ENCODE measurements at places on chromosomes 6 and 20.

DNA sequence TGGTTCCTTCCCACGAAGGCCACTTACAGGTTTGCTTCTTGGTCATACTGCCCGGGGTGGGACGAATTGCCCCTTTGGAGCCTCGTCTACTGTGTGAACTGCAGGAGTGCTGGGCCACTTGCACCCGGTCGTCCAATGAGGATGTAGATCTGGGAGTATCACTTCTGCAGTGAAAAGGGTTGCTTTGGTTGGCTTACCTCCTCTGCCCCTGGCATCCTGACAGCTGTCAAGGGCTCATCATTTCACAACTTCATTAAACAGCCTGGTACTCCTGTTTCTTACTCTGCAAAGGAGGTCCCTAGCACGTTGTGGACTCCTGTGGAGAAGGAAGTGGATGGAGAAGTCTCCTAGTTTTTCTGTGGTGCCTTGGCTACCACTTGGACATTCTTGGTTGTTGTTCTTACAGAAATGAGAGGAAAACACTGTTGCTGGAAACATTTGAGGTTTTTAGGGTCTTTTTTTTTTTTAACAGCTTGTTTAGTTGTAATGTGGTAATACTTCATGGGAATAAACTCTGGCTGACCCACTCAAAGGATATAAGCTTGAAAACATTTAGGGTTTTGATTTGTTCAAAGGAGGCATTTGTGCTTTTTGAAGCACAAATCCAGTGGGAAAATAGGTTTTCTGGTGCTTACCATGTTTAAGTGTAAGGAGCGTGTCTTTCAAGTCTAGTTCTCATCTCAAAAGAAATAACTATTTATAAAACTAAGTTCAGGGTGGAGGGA lies 60.7 kb downstream of the AKAP12 start:
- DNase-seq, result no peak

DNA sequence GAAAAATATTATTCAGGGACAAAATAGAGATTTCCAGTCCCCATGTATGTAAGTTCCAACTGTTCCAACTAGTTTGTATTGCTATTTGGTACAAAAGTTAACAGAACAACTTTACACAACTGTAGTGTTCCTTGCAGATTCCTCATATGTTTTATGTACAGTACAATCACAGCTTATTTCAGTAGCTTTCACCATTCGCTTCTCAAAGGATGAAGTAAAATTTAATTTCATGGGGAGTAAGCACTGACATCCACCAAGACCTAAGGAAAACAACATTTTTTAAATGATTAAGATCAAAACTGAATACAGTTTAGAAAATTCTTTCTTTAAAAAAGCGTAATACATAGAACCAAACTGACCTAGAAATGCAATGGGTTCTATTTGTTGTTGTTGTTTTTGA lies 24.6 kb downstream of the ZNF217 start:
- DNase-seq, result no peak

DNA sequence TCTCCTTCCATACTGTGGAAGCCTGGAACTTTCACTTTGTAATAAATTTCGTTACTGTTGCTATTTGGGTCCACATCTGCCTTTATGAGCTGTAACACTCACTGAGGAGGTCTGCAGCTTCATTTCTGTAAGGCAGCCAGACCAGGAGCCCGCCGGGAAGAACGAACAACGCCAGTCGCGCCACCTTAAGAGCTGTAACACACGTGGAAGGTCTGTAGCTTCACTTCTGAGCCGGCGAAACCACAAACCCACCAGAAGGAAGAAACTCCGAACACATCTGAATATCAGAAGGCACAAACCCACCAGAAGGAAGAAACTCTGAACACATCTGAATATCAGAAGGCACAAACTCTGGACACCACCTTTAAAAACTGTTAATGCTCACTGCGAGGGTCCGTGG lies 589.9 kb upstream of the SLC35B3 start:
- DNase-seq, result no peak

DNA sequence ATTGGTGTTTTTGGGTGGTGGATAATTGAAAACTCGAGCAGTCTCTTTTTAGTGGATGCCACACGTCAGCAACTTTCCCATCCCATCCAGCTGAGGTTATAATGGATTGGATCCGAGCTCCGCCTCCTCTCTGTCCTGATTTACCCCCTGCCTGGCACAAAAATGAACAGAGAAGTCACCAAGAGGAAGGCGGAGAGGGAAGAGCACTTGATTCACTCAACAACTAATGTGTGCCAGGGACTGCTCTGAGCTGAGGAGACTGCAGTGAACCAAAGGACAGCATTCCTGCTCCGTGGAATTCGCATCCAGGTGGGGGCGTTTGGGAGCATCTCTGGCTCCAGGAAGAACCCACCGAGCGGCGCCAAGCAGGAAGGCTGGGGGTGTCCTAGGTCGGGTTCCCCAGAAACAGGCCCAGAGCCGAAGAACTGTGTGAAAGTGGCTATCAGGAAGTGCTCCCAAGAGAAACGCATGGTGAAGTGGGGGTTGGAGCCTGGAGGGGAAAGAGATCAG lies 95.8 kb upstream of the NAA20 start:
- no peak for DNase-seq

GRCh38 chr6:149440735-149441671 lies 40.9 kb downstream of the SUMO4 start:
- DNase-seq, result no peak
